NCI-H2081 treated with DMSO at 0.1 percent for 48 hours (cell line): ENCODE measurements at places on chromosomes 3 and 15.

GRCh38 chr15:48395521-48396011, 64.3 kb downstream of the DUT start:
- no peak for DNase-seq

- DNase-seq: no peak
Observed at GRCh38 chr3:126926684-126927400, 56.1 kb upstream of the PLXNA1 start.

- DNase-seq: no peak
Observed at GRCh38 chr3:47614788-47615187, 36.1 kb upstream of the CSPG5 start.

DNA sequence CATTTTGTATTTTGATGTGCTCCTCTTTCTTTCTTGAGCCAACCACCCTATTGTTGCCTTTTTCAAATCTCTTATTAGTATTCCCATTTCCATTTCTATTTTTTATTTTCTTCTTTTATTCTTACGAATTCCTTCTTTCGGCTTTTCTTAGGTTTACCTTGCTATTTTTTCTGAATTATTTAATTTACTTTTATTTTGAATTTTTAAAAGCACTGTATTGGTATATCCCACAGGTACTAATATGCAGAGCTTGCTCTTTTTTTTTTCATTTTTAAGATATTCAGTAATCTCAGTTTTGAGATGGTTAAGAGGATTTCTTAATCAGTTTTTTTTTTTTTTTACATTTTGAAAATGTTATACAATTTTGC, 18.4 kb upstream of the MCF2L2 start:
- DNase-seq: no peak
